Motor neuron (in vitro differentiated cells): ENCODE measurements at places on chromosomes 11 and 22. TPM values are rescaled to one million over a fixed set of nuclear protein-coding genes. Genes with fewer than 3 reads are reported as not detected.

OLFML1 gene
- 0.13 and 0.27 TPM in 2 replicates for total RNA-seq

GRCh38 chr11:128294001-128294670, 293.2 kb downstream of the ETS1 start:
- ATAC-seq = no peak

GRCh38 chr11:57290288-57290687, 34.5 kb downstream of the TNKS1BP1 start:
- no peak for ATAC-seq

SYNGR1 gene
- total RNA-seq = 26.6 and 31.7 TPM in 2 replicates

ACO2 gene
- total RNA-seq = 97.6 and 132 TPM in 2 replicates

YPEL4 gene
- 9.9 and 11.3 TPM in 2 replicates for total RNA-seq

GRCh38 chr11:10639350-10639749, 54.2 kb downstream of the IRAG1 start:
- ATAC-seq = no peak

CASTOR1 gene
- total RNA-seq = 9.9 and 13.6 TPM in 2 replicates

GRCh38 chr11:120431633-120432032, 79.9 kb upstream of the GRIK4 start:
- peak; percentile 45 for ATAC-seq

DNA sequence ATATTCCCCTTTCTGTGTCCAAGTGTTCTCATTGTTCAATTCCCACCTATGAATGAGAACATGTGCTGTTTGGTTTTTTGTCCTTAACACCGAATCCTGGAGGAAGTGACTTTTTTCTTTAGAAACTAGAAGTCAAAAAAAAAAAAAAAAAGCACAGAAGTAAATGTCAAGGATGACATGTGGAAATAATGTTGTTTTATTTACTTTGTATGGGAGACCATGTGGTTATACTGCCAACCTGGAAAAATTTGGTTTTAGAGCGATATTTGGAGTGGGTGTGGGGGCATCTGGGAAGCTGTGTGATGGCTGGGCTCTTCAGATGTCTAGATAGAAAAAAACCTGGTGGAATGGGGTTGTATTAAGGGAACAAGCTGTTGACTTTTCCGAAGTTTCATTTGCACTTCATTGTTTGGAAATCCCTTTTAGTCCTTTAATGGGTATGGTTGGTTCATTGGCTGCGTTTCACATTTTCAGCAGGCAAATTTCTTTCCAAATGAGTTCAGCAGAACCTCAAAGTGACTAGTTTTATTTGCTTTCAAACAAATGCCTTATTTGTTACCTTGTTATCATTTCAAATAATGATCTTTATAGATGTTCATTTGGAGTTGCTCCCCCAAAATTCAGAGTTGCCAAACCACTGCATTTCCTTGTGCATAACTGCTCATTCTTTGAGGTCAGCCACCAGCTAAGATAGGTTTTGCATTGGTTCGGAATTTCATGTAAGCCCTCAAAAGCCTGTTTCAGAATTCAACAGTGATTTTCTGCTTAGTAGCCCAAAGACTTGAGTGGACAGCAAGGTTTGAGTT, 508.2 kb downstream of the METTL15 start:
- ATAC-seq = no peak

- peak; percentile 84 for ATAC-seq
Observed at GRCh38 chr11:126592496-126593410, 237.3 kb downstream of the ST3GAL4 start.

CCDC82 gene
- total RNA-seq = 42.5 and 52.4 TPM in 2 replicates

GRCh38 chr22:19406281-19406811, 25.2 kb downstream of the HIRA start:
- ATAC-seq = no peak

GAB2 gene
- 2.7 and 8.6 TPM in 2 replicates for total RNA-seq

CBLIF gene
- total RNA-seq = not detected in 2 replicates

- no peak for ATAC-seq
Observed at GRCh38 chr11:68661697-68662603, 22.4 kb upstream of the GAL start.

DNA sequence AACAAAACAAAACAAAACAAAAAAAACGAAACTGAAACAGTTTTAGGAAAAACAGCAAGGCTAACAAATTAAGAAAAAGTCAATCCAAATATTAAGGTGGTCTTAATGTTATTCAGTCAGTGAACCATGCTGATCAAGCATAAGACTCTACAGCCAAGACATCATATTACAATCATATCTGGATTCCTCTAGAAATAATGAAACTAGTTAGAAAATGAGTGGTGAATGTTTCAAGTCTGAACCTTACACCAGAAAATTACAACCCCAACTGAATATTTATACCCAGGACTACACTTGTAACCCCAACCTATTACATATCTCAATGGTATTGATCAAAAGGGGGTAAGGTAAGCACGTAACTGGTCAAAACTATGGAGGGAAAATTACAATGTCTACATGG, 48.8 kb downstream of the ACAT1 start:
- no peak for ATAC-seq

DNA sequence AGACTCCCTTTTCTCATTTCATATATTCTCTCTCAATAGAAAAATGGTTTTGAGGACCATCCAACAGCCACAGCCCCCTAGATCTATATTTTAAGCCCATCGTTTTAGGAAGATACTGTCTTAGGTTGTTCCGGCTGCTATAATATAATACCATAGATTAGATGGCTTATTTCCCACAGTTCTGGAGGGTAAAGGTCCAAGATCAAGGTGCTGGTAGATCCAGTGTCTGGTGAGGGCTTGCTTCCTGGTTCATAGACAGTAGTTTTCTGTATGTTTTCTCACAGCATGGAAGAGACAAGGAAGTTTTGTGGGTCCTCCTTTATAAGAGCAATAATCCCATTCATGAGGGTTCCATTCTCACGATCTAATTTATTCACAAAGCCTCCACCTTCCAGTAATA, 215.1 kb downstream of the AASDHPPT start:
- no peak for ATAC-seq

- no peak for ATAC-seq
Observed at GRCh38 chr22:33772745-33773144, 147.5 kb downstream of the LARGE1 start.

- ATAC-seq = no peak
Observed at GRCh38 chr11:120385655-120386054, 49.4 kb downstream of the ARHGEF12 start.

DNA sequence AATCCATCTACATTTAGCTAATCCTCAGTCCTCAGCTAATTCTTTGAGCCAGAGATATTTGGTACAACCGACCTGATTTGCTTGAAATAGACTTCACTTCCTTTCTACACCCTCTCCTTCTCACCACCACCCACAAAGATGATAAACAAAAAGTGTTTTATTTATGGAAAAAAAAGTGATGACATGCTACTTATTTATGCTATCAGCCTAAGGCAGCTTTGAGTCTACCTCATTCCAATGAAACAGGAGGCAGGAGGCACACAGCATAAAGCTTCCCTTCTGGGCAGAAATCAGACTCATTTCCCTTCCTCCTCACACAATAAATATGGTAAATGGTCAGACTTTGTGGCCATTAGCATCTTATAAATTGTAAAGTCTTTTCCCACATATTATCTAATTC, 325.7 kb downstream of the SOX6 start:
- ATAC-seq = no peak

MIOX gene
- total RNA-seq = 0.27 and 0.56 TPM in 2 replicates

MUC6 gene
- total RNA-seq = under 0.01 and 0.44 TPM in 2 replicates

FANCF gene
- total RNA-seq = 14.6 and 16.5 TPM in 2 replicates

TRPT1 gene
- 31.1 and 31.8 TPM in 2 replicates for total RNA-seq

DNA sequence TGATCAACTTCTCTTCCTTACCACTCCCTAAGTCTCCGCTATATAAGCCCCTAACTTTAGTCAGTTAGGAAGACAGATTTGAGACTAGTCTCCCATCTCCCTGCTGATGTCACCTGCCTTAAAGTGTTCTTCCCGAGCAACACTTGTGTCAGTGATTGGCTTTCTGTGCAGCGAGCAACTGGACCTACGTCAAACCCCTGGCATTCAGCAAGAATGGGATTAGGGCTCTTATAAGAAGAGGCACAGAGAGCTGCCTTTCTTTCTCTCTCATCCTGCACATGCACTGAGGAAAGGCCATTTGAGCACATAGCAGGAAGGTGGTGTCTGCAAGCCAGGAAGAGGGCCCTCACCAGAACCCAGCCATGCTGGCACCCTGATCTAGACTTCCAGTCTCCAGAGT, 116.6 kb upstream of the THY1 start:
- no peak for ATAC-seq

- no peak for ATAC-seq
Observed at GRCh38 chr11:32836946-32837345, 7.2 kb downstream of the PRRG4 start.

MS4A6E gene
- total RNA-seq = not detected in 2 replicates

GRCh38 chr22:20108757-20109230, 7.1 kb upstream of the RANBP1 start:
- no peak for ATAC-seq

GRCh38 chr11:110128161-110128560, 35.0 kb downstream of the ZC3H12C start:
- ATAC-seq = no peak

DNA sequence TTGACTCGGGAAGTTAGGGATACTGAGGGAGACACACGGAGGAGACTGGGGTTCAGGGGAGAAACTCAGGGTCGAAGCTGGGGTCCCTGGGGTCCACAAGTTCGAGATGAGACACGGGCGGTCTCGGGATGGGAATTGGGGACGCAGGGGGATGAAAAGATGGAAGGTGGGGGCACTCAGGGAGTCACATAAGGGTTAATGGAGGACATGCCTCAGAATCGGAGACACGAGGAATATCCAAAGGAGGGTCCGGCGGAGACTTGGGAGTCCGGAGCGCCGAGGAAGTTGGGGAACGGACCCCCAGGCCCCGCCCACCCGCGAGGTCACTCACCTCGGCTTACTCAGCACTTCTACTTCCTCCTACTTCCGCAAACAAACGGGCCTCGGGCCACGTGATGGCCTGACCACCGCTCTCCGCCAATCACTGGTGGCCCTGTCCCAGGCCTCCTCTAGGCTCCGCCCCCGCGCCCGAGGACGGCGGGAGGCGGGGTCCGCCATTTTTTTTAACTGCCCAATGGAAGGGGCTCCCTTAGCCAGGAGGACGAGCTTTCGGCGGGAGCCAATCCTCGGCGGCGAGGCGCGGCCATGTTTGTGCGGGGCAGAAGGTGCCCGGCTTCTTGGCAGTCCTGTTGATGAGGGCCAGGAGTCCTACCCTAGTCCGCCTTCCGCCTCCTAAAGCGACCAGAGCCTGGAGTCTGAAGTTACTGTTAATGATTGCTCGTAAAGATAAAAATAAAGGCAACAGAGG, at the start of gene PLA2G6:
PLA2G6 (minus strand) TSS at position 378 of the 748 bp plus-strand sequence. CDS start 12,404 bp downstream, outside the sequence.
- ATAC-seq = peak; percentile 86

DNA sequence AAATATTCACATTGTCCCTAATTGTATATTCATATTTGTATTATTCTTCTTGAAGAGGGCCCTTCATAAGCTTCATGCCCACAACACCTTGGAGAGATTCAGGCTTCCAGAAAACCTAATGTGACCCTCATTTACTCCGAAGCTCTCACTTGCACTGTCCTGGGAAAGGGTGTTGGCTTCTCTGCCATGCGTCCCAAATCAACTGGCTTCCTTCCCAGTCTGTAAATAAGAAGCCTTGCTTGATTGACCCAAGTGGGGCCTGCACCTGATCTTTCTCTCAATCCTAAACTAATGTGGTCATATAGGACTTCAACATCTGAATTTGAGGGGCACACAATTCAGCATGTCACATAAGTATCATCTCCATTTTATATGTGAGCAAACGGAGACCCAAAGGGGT, 40.5 kb upstream of the ZBTB16 start:
- no peak for ATAC-seq
